ENCODE measurements at places on chromosomes 12 and 14.

DNA sequence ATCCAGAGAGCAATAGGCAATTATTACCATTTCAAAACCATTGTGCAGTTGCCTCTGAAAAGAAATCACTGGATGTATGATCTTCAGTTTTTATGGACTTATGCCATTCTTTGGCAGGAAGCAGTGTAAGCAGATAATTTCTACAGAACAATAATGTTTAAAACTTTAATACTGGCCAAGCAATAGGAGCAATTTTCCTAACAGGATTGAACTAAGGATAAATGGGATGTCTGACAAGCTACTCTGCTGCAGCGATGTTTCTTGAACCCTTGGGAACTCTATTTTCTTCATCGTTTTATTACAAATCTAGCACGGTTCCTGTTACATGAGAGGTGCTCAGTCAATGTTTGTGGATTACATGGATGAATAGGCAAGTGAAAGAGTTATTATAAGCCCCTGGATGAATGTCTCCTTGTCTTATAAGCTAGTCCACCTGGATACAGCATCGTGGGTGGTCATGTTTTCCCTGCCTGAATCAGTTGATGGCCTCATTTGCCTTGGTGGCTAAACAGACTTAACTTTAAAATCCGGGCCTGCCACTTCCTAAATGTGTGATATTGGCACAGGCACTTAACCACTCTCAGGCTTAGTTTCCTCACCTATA lies 68.2 kb upstream of the MDM1 start:
- DNase-seq = no peak
- no peaks in the 10 kb centered on the region for H3K27me3 ChIP-seq
- no peak overlapping the region for H3K27ac ChIP-seq
- H3K4me3 ChIP-seq = no peak overlapping the region

GRCh38 chr12:89935850-89936249 lies 227.2 kb upstream of the ATP2B1 start:
- peaks cover 11% of the 10 kb centered on the region for H3K36me3 ChIP-seq
- H3K27me3 ChIP-seq = no peaks in the 10 kb centered on the region
- DNase-seq = no peak
- peak overlapping the region; percentile 66 for H3K27ac ChIP-seq
- H3K4me1 ChIP-seq = peaks cover 57% of the 10 kb centered on the region
- H3K4me3 ChIP-seq = peak overlapping the region; percentile 22

DNA sequence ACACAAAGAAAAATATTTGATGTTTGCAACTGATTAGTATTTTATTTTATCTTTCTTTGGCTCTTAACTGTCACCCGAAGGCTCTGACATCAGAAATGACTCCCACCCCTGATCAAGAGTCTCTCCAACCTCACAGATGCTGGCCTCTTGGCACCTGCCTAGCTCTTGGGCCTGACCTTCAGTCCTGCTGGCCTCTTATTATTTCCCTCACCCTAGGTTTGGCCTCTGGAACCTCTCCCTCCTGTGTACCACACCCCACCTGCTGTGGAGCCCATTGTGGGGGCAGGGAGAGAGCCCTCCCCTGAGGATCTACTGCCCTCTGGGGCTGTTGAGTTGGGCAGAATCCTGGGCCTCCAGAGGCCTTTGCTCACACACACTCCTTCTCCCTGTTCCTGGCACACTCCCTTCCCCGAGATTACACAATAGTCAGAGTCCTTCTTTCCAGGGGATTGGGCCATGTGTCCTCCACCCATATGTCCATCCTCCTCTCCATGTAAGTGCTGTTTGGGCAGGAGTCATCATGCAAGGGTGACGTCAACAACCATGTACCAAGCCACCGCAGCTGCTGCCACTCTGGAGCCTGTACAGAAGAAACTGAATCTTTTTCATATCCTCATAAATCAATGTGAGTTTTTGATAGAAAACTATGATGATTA lies 124.3 kb downstream of the RASSF9 start:
- no peaks in the 10 kb centered on the region for H3K4me1 ChIP-seq
- H3K4me3 ChIP-seq = no peak overlapping the region
- no peaks in the 10 kb centered on the region for H3K27me3 ChIP-seq
- DNase-seq = no peak
- H3K36me3 ChIP-seq = no peaks in the 10 kb centered on the region

- no peak for DNase-seq
- H3K4me3 ChIP-seq = no peak overlapping the region
- no peaks in the 10 kb centered on the region for H3K4me1 ChIP-seq
These were observed 5.4 kb upstream of the NT5DC3 start for GRCh38 chr12:103846415-103846814.

GRCh38 chr12:114275932-114276785 lies 129.8 kb downstream of the TBX5 start:
- H3K4me3 ChIP-seq = no peak overlapping the region
- no peaks in the 10 kb centered on the region for H3K4me1 ChIP-seq
- no peak for DNase-seq
- no peaks in the 10 kb centered on the region for H3K36me3 ChIP-seq
- H3K27me3 ChIP-seq = peaks cover 12% of the 10 kb centered on the region

GRCh38 chr12:50188875-50189575 lies 21.9 kb upstream of the CERS5 start:
- no peaks in the 10 kb centered on the region for H3K27me3 ChIP-seq
- peaks cover 8% of the 10 kb centered on the region for H3K4me1 ChIP-seq
- DNase-seq = peak; percentile 14
- no peaks in the 10 kb centered on the region for H3K36me3 ChIP-seq
- peak overlapping the region; percentile 97 for H3K27ac ChIP-seq

DNA sequence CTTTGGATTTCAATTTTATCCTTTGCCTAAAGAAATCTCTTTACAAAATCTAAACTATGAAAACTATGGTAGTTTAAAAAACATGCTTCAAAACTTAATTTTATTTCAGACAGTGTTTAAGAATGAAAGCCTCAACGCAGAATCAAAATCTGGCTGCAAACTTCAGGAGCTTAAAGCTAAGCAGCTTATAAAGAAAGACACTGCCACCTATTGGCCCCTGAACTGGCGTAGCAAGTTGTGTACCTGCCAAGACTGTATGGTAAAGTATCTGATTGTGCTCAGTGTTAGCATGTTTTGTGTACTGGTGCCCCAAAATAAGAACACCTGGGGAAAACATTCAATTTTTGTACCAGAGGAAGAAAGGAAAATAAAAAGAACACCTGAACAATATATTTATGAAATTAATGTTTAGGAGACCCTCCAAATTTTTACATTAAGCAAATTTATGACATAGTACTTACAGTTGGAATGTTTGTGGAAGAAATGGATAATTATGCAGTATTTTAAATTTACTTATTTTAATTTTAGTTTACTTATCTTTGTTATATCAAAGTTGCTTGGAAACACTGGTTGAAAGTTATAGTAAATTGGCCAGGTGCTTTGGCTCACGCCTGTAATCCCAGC lies 12.2 kb downstream of the UBR7 start:
- H3K27me3 ChIP-seq = no peaks in the 10 kb centered on the region
- H3K4me3 ChIP-seq = no peak overlapping the region
- no peak overlapping the region for H3K27ac ChIP-seq
- H3K4me1 ChIP-seq = no peaks in the 10 kb centered on the region
- DNase-seq = peak; percentile 35

GRCh38 chr12:128137140-128137539 lies 129.8 kb upstream of the TMEM132C start:
- H3K4me1 ChIP-seq = peaks cover 5% of the 10 kb centered on the region
- H3K27me3 ChIP-seq = no peaks in the 10 kb centered on the region
- no peaks in the 10 kb centered on the region for H3K36me3 ChIP-seq
- no peak overlapping the region for H3K27ac ChIP-seq
- no peak for DNase-seq

DNA sequence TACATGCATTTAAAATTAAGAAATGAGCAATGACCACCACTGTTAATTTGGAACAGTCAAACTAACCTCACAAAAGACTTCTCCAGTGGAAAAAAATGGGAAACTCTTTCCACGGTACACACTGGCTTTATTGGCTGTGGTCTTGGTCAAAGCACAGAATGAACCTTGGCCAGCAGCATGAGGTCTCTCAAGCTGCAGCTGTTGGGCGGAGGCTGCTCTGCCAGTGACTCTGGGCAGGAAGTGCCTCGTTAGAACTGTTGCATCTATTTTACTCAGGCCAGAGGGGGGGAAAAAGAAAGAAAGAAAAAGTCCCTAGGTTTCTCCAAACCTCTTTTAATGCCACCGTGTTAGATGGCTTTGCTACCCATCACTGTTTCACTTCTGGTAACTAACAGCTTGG lies 279.8 kb upstream of the DIO2 start:
- no peaks in the 10 kb centered on the region for H3K36me3 ChIP-seq
- H3K4me1 ChIP-seq = no peaks in the 10 kb centered on the region
- H3K4me3 ChIP-seq = no peak overlapping the region
- no peak overlapping the region for H3K27ac ChIP-seq
- no peaks in the 10 kb centered on the region for H3K27me3 ChIP-seq

GRCh38 chr14:32602699-32603098 lies 273.6 kb downstream of the AKAP6 start:
- H3K27ac ChIP-seq = no peak overlapping the region
- H3K27me3 ChIP-seq = no peaks in the 10 kb centered on the region
